MG63 (cell line): ENCODE measurements at places on chromosomes 2 and 18. TPM values are rescaled to one million over a fixed set of nuclear protein-coding genes. Genes with fewer than 3 reads are reported as not detected.

GRCh38 chr2:101179982-101180381 is 28.8 kb upstream of the TBC1D8 start:
- no peak for DNase-seq

GRCh38 chr2:101355401-101356054 is 31.8 kb downstream of the CREG2 start:
- peak; percentile 47 for DNase-seq

GRCh38 chr18:54616220-54616848 is 25.3 kb downstream of the DYNAP start:
- DNase-seq = no peak

- peak; percentile 61 for DNase-seq
These were observed 2.4 kb upstream of the ETAA1 start for GRCh38 chr2:67394734-67395133.

RFTN2 gene
- total RNA-seq = 0.07 TPM in 2 replicates
